ENCODE measurements at places on chromosomes 5 and 9.

GRCh38 chr9:136694872-136695247 lies 7.6 kb upstream of the AGPAT2 start:
- DNase-seq = no peak

DNA sequence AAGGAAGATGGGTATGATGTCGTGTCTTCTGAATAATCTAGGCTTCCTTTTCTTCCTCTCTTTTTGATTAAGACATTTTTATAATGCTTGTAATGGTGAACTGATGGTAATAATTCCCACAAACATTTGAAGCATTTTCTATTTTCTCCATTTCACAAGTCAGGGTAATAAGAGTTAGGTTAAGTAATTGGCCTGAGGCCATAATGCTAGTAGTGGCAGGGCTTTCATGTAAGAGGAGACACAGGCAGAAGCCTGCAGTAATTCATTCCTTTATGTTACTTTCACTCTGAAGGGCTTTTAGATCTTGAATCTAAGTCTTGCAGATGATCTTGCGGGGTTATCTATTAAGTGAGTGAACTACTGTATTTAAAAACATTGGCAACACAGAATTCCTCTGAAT lies 374.9 kb downstream of the MAT2B start:
- no peak for DNase-seq

DNA sequence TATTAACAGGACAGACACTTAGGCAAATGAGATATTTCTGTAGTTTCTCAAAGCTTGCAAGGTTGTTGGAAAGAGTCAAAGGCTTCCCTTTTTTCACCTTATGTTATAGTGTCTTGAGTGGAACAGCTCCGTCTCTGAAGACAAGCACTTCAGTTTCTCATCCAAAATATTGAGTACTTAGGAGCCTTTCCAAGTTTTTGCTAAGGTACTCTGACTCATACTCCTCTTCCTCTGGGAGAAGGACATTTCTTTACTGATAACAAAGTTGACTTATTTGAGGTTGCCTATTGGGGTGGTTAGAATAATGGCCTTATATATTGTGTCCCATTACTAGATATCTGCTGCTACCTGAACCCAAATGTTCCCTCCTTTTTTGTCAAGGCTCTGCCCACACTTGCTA lies 869.6 kb downstream of the MAT2B start:
- no peak for DNase-seq

DNA sequence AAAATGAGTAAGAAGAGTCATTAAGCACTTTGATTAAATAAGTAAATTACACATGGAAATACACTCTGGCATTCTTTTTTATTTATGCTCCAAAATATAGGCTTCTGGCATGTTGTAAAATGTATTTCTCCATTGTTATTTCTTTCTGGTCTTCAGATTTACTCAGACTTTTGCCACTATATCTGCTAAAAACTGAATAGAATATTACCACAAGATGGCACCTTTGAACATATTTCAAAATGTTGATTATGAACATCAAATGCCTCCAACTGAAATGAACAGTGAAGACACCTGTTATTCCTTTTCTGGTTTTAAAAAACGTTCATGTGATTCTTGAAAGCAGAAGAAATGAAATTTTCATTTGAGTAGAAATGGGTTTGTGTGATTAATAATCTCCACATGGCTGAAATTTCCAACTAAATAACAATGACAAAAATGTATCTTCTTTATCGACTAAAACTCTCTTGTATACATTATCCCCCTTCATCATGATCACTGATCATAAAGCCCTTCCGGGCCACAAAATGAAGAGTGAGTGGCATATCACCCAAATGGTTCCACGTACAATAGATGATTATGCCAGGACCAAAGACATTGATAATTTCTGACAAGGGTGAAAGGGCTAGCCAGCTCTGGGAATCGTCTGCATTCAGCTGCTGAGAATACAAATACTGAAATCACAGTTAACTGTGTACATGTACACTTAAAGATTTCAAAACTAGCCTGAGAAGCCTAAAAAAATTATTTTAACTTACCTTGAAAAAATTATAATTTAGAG lies 23.8 kb downstream of the TYRP1 start:
- DNase-seq = no peak

DNA sequence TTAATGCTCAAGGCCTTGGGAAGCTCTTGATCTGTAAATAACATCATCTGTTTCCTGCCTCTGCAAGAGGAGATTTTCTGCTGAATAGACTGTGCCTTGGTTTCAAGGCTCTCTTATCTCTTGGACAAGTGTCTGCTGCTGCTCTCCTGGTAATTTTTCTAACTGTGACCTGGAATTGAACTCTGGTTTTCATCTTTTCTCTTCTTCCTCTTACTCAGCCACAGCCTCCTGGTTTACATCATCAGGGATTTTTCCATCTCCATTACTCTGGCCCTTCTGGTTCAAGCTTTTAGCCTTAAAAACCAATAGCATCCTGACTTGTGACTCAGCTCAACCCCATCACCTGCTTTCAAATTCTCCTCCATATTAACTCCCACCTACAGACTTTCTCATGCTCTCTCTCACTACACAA lies 49.6 kb upstream of the ITGA1 start:
- no peak for DNase-seq

GRCh38 chr5:93273176-93273575 lies 307.8 kb downstream of the NR2F1-AS1 start:
- DNase-seq = no peak

- DNase-seq = no peak
These were observed 213.3 kb downstream of the PCSK1 start for GRCh38 chr5:96219580-96220281.

DNA sequence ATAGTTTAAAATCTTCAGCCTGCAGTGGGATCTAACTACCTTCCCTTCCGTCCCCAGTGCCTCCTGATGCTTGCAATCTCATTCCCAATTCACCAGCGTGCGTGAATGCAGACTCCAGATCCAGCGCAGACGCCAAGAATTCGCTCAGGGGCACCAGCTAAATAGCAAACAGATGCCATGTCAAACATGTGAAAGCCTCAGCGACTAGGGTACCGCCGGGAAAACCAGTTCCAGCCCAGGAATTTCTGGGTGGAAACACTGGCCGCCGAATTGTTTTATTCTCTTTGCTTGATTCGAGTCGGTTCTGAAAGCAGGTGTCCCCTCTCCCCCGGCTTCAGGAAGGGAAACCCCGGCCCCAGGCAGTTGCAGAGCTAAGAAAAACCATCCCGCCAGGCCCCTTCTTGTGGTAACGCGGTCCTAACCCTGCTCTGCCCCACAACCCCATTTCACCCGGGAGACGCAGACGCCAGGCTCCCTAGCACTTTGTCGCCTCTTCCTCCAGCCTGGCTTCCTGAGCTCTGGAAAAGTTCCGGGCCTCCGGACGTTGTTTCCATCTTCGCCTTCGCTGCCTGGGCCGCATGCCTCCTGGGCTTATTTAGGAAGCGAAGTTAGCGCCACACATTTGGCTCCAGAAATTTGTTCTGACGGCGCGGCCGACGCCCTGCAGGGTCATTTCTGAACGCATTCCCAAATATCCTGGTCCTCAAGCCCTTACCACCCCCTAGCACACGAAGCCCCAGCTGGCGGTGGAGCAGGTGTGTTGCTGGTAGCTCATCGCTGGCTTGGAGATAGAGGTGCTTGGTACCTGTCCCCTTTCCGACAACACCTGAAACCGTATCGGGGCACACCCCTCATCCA lies 665 bp upstream of the LVRN start:
- peak; percentile 34 for DNase-seq

GRCh38 chr5:118095115-118095514 lies 893.2 kb downstream of the DTWD2 start:
- DNase-seq = peak; percentile 4

GRCh38 chr5:134153241-134153640 lies 23.5 kb downstream of the SKP1 start:
- no peak for DNase-seq

DNA sequence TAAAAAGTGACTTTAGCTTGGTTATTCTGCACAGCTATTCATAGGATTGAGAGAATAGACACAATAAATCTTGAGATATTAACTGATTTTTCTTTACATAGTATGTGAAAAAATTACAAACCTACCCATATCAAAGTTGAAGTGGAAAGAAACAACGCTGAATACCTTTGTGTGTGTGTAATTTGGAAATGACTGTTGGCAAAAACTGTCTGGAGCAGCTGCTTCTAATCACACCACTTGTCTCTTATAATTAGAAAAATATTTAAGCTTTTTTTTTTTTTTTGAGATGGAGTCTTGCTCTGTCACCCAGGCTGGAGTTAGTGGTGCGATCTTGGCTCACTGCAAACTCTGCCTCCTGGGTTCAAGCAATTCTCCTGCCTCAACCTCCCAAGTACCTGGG lies 110.8 kb upstream of the POC5 start:
- no peak for DNase-seq

- DNase-seq = no peak
These were observed 165.1 kb upstream of the SLC30A5 start for GRCh38 chr5:68928617-68929302.

- DNase-seq = no peak
These were observed 380.1 kb upstream of the TUSC1 start for GRCh38 chr9:26058111-26058895.

DNA sequence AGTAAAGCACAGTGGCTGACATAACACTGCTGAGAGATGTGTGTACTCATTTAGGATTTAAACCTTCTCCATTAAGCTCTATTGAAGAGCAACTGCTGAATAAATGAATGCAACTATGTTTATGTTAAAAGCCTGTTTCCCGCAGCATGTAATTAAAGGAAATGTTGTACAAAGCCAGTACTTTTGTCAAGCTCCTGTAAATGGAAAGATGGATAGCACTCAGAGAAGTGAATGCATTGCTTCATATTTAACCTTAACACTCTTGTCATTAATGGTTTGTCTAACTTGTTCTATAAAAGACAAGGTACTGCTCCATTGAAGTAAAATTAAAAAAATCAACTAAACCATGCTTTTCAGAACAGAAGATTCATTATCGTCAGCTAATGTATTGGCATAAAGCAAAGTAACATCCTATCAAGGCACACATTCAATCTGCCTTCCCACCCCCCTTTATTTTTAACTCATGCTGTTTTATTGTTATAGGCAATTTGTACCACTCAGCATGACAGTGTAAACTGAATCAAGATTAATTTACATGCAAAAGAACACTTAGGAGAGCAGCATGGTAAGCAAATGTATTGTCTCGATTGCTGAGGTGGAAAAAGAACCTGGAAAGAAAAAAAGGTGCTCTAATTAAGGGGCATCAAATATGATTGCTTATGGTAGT lies 240.9 kb upstream of the TBCA start:
- DNase-seq = peak; percentile 64

DNA sequence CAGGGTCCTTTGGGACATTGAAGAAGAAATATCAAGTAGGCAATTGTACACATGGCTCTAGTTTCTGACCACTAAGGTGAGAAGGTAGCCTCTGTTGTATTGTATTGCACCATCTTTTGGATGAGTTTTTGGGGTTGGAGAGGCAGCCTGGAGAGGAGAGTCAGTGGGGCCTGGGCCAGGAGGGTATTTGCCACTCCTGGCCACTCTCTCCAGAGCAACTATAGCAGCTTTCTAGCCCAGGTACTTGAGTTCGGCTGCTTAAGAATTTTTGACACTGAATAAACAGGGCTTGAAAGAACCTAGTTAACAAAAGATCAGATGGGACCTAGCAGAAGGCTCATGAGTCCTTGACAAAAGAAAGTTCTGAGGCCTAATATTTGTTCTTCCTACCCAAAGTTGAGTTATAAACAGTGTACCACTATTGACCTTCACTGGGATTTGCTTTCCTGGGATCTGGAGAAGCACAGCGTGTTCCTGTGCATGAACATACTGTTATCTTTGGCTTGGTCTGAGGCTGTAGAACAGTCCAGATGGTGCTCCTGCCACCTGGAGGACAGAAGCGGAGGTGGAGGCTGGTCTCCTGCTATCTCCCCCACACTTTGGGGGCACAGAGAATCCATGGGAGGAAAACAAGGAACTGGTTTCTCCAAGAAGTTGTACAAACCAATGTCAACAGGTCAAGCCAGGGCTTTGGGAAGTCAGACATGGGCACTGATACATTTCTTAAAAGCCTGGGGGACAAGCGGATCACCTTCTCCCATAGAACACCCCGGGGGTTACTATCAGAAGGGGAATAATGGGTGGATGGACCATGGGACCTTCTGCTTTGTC lies 110.4 kb upstream of the LIFR start:
- DNase-seq = peak; percentile 18

- DNase-seq = peak; percentile 77
These were observed 456.2 kb downstream of the RASEF start for GRCh38 chr9:82606492-82607382.

- no peak for DNase-seq
These were observed 23.8 kb downstream of the CD14 start for GRCh38 chr5:140609126-140609525.

DNA sequence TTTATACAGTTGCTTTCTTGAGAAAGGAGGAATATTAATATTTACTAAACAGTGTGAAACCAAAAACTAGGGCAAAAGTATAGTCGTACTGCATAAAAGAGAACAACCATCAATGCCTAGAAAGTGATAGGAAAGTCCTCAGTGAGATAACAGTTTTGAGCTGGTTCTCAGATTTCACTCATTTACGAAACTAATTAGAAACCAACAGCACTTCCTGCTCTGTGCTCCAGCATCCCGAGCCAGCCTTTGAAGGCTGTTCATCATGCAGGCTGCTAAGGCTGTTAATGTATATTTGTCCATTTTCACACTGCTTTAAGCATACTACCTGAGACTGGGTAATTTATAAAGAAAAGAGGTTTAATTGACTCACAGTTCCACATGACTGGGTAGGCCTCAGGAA lies 2039.9 kb downstream of the EFNA5 start:
- no peak for DNase-seq

GRCh38 chr9:108953983-108954574 lies 19.9 kb downstream of the ABITRAM start:
- DNase-seq = peak; percentile 42

DNA sequence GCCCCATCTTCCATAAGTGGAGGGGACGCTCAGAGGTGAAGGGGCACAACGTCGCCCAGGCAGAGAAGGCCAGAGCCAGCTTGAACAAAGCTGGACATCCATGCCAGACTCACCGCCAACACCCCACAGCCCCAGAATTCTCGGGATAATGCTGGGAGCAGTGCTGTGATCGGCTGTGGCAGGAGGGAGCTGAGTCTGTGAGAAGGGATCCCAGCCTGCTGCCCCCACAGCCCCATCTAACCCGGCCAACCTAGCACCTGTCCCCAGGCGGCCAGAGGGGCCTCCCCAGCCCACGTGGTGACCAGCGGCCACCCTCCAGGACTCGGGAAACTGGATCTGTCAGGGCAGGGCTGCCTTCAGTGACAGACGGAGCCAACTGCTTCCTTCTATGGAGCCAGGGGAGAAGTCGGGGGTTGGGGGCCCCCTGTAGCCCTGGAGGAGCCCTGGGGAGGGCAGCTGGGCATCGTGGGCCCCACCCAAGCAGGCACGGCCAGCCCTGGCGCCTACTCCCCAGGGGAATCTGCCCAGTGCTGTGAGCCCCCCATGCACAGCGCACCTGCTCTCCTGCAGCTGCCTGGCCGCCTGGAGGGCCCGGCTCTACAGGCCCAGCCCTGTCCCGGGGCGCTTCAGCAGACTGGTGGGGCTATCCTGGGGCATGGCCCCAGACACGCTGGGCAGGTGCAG lies 6.0 kb downstream of the BRD3 start:
- peak; percentile 1 for DNase-seq

- DNase-seq = no peak
These were observed 278.4 kb downstream of the EBF1 start for GRCh38 chr5:158821331-158821730.
